ENCODE measurements at places on chromosomes 12 and 14.
A peak's percentile ranks its signal among the peaks of the same experiment; 100 is the strongest.

DNA sequence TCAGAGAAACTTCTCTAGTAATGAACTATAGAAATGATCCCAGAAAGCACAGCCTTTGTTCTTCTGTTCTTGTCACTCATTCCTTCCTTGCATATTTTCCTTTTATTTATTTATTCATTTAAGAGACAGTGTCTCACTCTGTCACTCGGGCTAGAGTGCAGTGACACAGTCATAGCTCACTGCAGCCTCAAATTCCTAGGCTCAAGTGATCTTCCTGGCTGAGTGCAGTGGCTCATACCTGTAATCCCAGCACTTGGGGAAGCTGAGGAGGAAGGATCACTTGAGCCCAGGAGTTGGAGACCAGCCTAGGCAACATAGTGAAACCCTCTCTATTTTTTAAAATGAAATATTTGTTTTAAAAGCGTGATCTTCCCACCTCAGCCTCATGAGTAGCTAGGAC, 11.5 kb downstream of the TECPR2 start:
- no peak for DNase-seq

DNA sequence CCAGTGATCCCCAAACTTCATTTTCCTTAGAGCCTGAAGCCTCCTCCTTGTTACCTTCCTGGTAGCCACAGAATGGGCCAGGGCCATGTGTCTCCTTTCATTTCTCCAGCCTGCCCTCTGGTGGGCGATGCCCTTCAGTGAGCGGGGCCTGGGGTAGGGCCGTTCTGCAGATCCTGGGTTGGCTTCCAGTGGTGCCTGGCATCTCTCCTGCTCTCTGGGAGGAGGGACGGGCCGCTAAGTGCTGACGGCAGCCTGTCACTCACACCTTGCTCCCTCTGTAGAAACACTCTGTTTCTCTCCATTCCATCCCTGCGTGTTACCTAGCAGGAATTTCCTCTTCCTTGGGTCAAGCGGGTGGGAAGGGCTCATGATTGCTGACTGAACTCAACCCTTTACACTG, 232.1 kb downstream of the CACNA1C start:
- DNase-seq, result peak; percentile 73

- no peak for DNase-seq
These were observed 199.6 kb upstream of the TMEM260 start for GRCh38 chr14:56379956-56380355.

GRCh38 chr12:52402873-52403540, 3.1 kb downstream of the KRT82 start:
- DNase-seq, result no peak

GRCh38 chr12:21416511-21417121, 20.8 kb upstream of the PYROXD1 start:
- no peak for DNase-seq

GRCh38 chr14:105317546-105317945, 3.0 kb downstream of the PACS2 start:
- DNase-seq, result peak; percentile 65

- DNase-seq, result no peak
These were observed 328.7 kb downstream of the RPL10L start for GRCh38 chr14:46322730-46323403.

DNA sequence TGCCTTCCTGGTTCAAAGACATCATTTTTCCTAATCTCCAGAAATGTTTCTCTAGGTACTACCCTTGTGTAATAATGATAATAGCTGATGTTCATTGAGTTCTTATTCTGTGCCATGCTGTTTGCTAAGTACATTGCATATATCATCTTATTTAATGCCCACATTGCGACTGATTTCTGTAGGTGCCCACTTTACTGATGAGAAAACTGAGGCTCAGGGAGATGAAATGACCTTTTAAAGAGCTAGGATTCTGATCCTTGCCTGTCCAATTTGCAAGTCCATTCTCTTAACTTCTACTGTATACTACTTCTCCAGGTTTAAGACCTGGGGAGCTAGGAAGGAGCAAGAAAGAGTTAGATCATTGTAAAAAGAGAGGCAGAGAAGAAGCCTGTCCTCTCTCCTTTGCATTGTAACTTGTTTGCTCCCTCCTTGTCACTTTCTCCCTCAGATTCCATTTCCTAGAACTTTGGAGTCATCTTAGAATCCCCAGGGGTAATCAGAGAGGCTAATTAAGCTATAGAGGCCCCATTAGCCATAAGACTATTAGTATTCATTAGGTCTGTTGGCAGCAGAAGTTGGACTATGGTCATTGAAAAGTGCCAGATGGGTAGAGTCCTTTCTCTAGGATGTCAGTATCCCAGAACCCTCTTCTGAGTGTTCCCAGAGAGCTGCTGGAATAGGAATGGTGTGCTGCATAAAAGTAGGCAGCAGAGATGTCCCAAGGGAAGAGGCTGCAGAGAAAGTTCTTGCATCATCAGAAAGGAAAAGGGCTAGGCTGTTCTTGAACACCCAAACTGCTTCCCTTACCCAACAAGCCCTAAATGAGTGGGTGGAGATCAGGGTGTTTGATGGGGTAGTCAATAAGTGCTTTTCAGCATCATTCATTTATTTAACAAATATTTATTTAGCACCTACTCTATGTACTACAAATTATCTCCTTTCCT, 3.1 kb downstream of the DGKA start:
- DNase-seq, result no peak

GRCh38 chr12:120468821-120469449, 613 bp downstream of the SRSF9 start:
- DNase-seq, result peak; percentile 59

GRCh38 chr14:92449404-92450181, 64.0 kb upstream of the RIN3 start:
- DNase-seq, result no peak

GRCh38 chr14:70714055-70714550, 72.4 kb downstream of the TTC9 start:
- DNase-seq, result peak; percentile 16

- no peak for DNase-seq
These were observed 4.8 kb downstream of the YBX3 start for GRCh38 chr12:10718279-10718821.

- peak; percentile 38 for DNase-seq
These were observed 565 bp upstream of the KLHL42 start for GRCh38 chr12:27779416-27779919.

- no peak for DNase-seq
These were observed 153.9 kb downstream of the CHST11 start for GRCh38 chr12:104610513-104611235.

GRCh38 chr14:93337143-93337753, 4.4 kb upstream of the BTBD7 start:
- DNase-seq, result no peak

DNA sequence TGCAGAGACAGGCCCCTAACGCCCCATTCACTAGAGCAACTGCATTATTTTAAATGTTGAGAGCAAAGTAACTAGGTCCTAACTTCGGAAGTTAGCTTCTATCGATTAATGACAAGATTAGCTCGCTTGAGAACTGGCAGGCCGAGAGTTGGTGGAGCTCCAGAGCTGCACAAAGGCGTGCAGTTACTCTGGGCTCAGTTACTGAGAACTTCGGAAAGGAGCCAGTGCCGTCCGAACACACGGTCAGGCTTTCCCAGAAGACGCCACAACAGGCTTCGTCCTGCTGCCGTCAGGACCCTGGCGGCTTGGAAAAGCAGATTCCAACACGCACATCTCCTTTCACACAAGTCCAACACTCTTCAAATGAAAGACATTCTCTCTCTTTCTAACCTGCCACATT, 45.4 kb upstream of the TESC start:
- DNase-seq, result peak; percentile 64

- no peak for DNase-seq
These were observed 1392.5 kb downstream of the AACS start for GRCh38 chr12:126457776-126458175.

GRCh38 chr14:54606631-54607133, 39.8 kb downstream of the SAMD4A start:
- no peak for DNase-seq

GRCh38 chr12:44098786-44099185, 262.9 kb downstream of the TMEM117 start:
- DNase-seq, result no peak

- DNase-seq, result no peak
These were observed 6.0 kb upstream of the FBXO34 start for GRCh38 chr14:55265197-55265596.

DNA sequence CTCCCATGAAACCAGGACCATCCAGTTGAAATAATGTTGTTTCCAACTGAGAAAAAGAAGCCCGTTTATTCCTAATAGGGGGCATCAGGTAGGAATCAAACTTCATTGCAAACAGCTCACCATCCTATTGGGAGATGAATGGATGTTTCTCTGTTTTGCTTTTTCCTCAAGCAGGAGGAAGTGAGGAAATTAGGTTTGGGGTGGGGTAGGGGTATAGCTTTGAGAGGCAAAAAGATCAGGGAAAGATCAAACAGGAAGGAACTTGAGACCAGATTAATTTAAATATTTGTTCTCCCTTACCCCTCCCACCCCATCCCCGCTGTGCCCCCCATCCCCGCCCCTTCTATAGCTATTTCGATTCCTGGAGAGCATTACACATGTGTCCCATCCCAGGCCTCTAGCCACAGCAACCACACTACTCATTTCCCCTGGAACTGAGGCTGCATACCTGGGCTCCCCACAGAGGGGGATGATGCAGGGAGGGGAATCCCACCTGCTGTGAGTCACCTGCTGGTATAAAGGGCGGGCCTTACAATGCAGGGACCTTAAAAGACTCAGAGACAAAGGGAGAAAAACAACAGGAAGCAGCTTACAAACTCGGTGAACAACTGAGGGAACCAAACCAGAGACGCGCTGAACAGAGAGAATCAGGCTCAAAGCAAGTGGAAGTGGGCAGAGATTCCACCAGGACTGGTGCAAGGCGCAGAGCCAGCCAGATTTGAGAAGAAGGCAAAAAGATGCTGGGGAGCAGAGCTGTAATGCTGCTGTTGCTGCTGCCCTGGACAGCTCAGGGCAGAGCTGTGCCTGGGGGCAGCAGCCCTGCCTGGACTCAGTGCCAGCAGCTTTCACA, at the start of gene IL23A:
TSS of gene IL23A (plus strand) at position 577 of the 850 bp plus-strand sequence. CDS start at position 738, 161 bp downstream.
- DNase-seq, result no peak

GRCh38 chr14:33469898-33470297, 481.0 kb downstream of the EGLN3 start:
- DNase-seq, result no peak

DNA sequence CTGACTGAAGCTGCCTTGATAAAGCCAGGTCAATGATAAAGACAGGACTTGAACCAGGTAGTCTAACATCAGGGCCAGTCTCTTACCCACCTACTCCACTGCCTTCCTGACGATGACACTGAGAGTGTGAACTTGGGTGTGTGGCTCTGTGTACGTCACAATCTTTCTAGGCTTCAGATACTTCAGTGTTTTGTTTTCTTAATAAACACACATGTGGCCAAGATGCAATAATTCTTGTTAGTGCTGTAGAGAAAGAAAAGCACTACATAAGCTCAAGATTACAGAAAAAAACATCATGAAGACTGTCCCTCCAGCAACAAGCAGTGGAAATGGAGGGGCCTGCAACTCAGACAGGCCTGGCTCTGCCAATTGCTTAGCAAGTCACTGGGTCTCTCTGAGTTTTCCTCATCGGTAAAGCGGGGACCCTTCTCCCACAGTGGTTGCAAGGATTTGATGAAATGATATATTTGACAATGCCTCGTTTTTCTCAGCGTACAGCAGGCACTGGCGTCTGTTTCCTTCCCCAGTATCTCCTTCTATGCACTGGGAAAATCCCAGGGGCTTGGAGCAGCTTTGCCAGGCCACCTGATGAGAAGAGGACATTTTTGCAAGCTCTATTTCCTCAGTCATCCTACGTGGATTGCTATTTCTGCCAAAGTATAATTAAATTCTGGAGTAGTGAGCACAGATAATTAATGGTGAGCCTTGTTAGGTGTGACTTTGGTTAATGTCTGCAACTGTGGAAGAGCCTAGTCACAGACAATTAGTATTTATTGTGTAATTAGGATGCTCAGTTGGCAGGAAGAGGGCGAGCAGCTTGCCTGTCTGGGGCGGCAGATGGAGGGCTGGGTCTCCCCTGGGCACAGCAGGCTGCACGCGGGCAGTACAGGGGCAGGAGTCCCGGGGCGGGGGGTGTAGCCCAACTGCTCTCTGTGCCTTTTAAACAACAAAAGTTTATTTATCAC, 55.8 kb upstream of the CHGA start:
- no peak for DNase-seq

DNA sequence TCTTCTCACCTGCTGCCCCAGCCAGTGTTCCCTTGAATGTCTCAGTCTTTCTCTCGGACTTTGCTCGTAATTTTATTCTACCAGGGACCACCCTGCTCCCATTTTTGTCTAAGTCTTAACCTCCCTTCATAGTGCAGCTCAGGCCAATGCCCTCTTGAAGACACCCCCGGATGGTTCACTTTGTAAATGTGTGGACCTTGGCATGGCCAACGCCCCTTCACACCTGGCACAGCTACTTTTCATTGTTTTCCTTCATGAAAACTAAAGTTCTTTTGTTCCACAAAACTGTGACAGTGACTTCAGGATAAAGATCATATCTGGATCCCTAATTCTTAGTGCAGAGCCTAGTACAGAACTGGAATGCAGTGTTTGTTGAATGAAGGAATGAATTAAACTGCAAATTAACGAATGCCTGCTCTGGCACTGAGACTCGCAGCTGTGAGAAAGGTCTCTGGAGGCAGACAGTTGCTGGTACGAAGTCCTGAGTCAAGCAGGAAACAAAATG, 3.5 kb upstream of the RNASE4 start:
- no peak for DNase-seq

- DNase-seq, result no peak
These were observed 3.2 kb upstream of the ADAM21 start for GRCh38 chr14:70448633-70449340.

DNA sequence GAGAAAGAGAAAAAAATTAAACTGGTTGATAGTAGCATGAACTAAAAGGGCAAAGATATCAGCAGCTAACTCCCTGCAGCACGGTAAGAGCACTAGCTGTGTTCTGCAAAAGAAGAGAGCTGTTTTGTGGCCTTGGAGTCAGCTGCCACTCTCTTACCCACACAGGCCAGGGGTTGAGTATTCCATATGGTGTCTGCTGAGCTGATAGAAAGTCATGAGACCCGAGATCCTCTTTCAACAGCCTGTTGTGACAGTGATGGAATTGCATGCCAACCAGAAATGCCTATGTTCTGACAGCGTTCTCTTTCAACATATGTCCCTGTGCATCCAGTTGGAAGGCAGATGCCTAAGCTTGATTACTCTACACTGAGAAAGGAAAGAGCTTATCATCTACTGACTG, 39.9 kb downstream of the TMTC1 start:
- no peak for DNase-seq

GRCh38 chr12:34595749-34596733, 573.7 kb downstream of the ALG10 start:
- no peak for DNase-seq

GRCh38 chr12:9331218-9331626, 123.0 kb upstream of the PZP start:
- DNase-seq, result peak; percentile 78

GRCh38 chr12:39329876-39330275, 113.0 kb downstream of the KIF21A start:
- DNase-seq, result no peak

GRCh38 chr14:98507264-98507663, 764.7 kb downstream of the BCL11B start:
- DNase-seq, result no peak

- no peak for DNase-seq
These were observed 27.0 kb upstream of the EEA1 start for GRCh38 chr12:92955997-92956663.

- no peak for DNase-seq
These were observed 93.6 kb downstream of the PELI2 start for GRCh38 chr14:56211844-56212243.

GRCh38 chr12:66240096-66240820, 51.2 kb downstream of the IRAK3 start:
- DNase-seq, result no peak

GRCh38 chr14:39265033-39265432, 31.3 kb downstream of the MIA2 start:
- DNase-seq, result no peak

GRCh38 chr14:76022991-76023390, 37.4 kb downstream of the IFT43 start:
- DNase-seq, result no peak

- no peak for DNase-seq
These were observed 150.7 kb upstream of the PTPRQ start for GRCh38 chr12:80293347-80293746.

Data from head of caudate nucleus (tissue), 42 donors.